Cerebellum (tissue), 4 donors: ENCODE measurements at places on chromosomes 12 and 14. TPM values are rescaled to one million over a fixed set of nuclear protein-coding genes. Genes with fewer than 3 reads are reported as not detected.

GRCh38 chr14:23147676-23148075 is 28.6 kb upstream of the CEBPE start:
- peak; percentile 70 for DNase-seq

GRCh38 chr12:123533672-123534643 is at the start of gene RILPL1:
RILPL1 (minus strand) TSS chr12:123533719; CDS start chr12:123533482, 237 bp downstream.
- peak; percentile 70 for DNase-seq

DNA sequence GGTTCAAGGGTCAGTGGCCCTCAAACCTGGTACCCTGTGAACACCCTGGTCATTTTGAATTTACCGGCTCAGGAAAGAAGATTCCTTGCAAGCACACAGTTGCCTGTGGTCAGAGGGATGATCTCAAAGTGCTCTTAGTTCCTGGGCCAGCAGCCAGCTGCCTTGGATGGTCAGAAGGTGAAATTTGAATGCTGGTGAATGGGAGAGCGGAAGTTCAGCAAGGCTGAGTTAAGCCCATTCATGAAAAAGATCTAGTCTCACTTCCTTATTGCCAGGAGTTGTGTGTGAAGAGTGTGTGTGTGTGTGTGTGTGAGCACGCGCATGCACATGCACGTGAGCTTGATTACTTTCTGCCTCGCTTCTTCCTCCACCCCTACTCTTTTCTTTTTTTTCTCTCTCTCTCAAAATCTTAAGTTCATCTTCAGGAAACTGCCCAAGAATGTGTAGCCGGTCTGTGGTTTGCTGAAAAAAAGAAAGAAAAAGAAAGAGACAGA is 155.5 kb upstream of the CCND2 start:
- no peak for DNase-seq

The RFX4 gene
- total RNA-seq, result 25.9 TPM

- DNase-seq, result no peak
Observed at GRCh38 chr12:43208221-43208620, 343.8 kb downstream of the ADAMTS20 start.

DNA sequence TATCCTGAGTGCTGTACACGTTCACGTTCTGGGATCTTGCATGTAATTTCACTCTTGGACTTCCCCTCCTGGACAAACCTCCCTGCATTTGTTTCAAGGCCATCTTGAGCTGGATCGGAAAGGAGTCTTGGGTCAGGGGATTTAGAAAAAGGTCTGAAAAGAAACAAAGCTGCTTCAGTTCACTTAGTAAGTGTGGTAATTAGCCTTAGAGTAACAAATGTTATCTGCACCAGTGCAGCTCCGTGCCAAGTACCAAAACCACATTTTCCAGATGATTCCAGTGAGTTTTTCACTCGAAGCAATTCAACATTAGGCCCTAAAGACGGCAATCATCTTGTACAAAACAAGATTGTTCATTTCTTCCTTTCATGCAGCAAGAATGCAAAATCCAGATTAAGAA is 39.4 kb upstream of the ATXN2 start:
- DNase-seq, result no peak

DNA sequence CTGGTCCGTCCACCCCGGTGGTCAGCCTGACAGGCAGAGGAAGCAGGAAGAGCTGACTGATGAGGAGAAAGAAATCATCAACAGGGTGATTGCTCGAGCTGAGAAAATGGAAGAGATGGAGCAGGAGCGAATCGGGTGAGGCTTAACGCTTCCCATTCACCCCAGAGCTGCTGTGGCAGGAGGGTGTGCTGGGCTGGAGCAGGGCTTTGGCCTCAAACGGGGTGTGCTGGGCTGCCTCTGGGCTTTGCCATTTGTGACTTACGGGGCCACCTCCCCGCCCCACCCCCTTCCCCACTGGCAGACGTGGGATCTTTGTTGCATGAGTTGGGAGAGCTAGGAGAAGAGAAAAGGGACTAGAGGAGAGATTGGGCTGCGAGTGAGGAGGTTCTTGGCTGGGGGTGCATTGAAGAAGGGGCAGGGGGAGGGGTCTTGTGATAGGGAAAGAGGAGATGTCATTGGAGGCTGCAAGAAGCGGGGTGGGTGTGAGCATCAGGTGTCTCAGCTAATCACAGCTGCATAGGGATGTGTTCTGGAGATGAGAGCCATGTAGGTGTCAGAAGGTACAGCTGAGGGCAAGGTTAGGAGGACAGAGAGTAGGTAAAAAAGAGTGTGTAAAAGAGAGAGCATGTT is 56.3 kb downstream of the RPH3A start:
- no peak for DNase-seq

- no peak for DNase-seq
Observed at GRCh38 chr12:44677724-44678123, 198.4 kb downstream of the NELL2 start.

The IL22 gene
- total RNA-seq, result 0.82 TPM

The RTL1 gene
- under 0.01 TPM for total RNA-seq

- DNase-seq, result no peak
Observed at GRCh38 chr14:94615823-94616570, 3.8 kb downstream of the SERPINA3 start.

DNA sequence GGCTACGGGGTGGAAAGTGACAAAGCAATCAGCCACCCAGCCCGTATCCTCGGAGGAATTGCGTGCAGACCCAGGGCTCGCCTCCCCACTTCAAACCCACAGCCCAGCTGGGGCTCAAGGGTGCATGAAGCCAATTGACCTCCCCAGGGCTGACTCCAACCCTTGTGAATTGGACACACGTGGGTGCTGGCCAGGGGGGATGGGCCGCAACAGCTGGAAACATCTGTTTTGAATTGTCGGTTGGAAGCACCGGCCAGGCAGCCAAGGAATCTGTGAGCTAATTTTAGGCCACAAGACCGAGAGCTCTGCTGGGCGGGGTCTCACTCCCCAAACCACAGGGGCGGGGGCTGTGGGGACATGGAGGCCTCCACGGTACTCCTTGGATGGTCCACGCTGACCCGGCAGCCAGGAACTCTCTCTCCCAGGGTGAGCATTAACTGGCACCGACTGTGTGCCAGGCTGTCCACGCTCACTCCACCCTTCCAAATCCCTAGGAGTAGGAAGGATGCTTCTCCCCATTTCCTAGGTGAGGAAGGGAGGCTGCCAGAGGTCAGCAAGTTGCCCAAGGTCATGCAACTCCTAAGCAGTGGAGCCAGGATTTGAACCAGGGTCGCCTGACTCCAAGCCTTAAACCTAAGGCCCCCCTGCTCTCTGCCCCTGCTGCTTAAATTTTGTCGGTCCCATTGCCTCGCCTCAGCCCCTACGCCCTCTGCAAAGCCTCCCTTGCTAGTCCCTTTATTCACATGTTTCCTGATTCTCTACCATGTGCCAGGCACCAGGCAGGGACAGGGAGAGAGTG is 11.9 kb upstream of the TMEM119 start:
- DNase-seq, result no peak
